Naive thymus-derived CD8-positive, alpha-beta T cell (primary cell): ENCODE measurements at places on chromosomes 7 and 10. TPM values are rescaled to one million over a fixed set of nuclear protein-coding genes. Genes with fewer than 3 reads are reported as not detected.

Gene ACTL6B
- total RNA-seq: not detected

Gene ASB15
- total RNA-seq: not detected

Gene STAM
- 23.8 TPM for total RNA-seq

DNA sequence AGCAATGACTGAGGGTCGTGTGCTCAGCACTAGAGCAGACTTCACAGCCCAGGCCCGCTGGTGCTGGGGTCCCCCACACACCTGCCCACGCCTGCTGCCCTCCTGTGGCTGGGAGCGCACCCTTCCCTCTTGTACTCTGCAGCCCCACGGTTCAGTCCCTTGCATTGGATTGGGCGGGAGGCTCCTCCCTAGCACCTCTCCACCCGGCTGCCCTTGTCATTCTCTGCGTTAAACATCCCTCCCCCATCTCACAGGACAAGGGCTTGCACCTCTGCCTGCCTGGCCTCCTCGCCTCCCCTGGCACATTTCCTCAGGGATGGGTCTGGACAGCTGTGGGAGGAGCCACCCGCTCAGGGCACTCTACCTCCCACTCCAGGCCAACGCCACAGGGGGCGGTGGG lies 68.6 kb downstream of the ALOX5 start:
- DNase-seq: no peak

GRCh38 chr10:128064108-128064969 lies 61.9 kb downstream of the MKI67 start:
- DNase-seq: peak; percentile 42

- DNase-seq: no peak
Measured at GRCh38 chr10:102578782-102579181, 65.5 kb upstream of the TRIM8 start.

Gene TAS2R39
- not detected for total RNA-seq

DNA sequence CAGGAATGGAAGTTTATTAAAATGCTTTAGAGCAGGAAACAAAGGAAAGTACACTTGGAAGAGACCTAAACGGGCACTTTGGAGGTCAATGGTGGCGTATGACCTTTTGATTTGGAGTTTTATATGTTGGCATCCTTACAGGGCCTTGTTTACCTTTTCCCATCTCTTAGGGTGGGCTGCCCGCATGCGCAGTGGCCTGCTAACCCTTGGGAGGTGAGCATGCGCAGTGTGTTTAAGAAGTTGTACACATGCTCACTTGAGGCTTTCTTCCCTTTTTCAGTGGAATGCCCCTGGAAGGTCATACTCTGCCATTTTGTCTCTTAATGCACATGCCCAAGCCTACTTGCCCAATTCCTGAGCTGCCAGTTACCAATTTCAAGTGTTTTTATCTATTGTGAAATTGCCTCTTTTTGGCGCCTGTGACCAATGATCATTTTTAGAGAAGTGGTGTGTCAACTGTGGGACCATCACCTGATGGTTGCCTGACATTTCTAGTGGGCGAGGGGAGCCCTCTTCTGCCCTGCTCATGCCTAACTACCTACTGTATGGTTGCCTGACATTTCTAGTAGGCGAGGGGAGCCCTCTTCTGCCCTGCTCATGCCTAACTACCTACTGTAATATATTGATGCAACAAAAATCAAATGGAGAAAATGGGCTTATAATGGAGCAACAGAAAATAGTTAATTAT lies 138.0 kb downstream of the PPP1R9A start:
- no peak for DNase-seq

Gene UTF1
- not detected for total RNA-seq

- DNase-seq: no peak
Measured at GRCh38 chr7:114047889-114048288, 129.1 kb upstream of the PPP1R3A start.

DNA sequence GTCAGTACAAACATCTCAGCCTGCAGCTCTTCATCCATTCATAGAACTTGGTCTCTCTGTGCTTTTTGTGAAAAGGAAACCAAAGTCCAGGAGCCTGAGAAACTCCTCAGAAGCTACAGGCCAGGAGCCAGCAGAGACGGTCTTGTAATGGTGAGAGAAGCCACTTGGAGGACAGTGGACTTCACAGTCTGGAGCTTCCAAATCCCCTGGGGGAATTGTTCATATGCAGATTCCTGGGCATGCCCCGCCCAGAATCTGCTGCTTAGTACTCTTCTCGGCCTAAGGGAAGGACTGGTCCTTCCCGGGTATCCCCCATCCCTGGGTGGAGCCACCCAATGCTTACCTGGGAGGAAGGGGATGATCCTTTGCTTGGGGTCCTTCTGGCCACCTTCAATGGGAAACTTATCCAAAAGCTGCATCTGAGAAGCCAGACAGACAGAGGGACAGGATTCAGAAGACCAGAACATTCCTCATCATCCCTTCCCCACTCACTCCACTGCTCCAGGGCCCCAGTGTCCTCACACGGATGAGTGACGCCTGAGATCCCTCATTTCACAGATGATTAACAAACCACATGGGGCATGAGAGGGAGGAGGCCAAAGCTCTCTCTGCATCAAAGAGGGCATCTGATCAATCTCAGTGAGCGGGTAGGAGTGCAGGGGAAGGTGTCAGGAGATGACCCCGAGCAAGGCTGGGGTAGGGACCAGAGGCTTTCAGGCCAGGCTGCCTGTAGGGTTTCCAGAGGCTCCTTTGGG lies 88.4 kb downstream of the SH3PXD2A start:
- no peak for DNase-seq

Gene ZNF467
- total RNA-seq: 0.88 TPM

DNA sequence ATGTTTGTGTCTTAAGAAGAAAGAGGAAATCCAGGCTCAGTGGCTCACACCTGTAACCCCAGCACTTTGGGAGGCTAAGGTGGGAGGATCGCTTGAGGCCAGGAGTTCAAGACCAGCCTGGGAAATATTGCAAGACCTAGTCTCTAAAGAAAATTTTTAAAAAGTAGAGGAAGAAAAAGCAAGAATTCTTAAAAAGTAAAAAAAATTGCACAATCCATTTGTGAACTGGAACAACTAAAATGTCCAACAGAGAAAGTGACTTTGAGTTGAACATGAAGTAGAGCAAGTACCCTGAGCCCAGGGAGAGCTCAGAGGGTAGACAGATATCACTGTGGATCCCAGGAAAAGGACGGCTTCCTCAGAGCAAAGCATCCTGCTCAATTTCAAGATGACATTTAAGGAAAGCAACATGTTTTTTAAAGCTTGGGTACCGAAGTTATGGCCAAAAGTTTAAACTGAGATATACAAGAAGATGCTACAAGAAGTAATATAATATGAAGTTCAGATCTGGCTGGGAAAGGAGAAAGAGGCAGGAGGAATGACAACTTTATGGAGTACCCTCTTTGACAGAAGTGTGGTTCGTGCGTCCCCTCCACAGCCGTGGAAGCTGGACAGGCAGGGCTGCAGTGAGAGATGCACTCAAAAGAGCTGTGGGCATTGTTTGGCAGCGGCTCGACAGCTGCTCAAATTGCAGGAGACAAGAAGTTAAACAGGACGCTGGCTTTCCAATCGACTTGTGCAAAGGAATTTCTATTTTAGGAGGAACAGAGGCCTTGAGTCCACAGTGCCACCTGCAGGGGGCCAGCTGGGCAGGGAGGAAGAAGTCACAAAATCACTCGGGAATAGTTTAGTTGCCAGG lies 201.3 kb downstream of the JCAD start:
- no peak for DNase-seq

- no peak for DNase-seq
Measured at GRCh38 chr10:108454224-108454623, 1289.7 kb upstream of the SORCS1 start.

DNA sequence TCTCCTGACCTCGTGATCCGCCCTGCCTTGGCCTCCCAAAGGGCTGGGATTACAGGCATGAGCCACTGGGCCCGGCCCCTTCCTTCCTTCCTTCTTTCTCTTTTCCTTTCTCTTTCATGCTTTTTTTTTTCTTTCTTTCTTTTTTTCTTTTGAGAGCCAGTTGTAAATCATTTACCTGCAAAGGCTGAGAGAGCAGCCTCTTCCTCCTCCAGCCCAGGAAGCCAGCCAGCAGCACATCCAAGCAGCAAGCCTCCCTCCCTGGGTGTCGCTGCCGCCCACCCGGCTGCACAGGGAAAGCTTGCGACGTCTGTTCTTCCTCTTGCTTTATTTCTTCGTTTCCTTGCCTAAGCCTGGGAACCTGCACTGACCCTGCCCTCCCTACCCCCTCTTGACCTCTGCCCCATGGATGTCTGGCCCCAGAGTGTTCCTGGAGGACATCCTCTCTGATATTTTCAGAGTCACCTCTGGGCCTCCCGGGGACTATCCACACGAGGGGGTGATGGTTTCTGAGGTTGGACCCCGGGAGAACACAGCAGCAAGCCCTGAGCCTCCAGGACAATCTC lies 62.8 kb upstream of the MYL10 start:
- no peak for DNase-seq

- no peak for DNase-seq
Measured at GRCh38 chr7:135447748-135448147, 62.2 kb downstream of the CNOT4 start.

Gene REEP3
- total RNA-seq: 10.7 TPM

Gene CNPY1
- not detected for total RNA-seq

GRCh38 chr7:98034081-98035035 lies 44.4 kb upstream of the OCM2 start:
- DNase-seq: no peak

DNA sequence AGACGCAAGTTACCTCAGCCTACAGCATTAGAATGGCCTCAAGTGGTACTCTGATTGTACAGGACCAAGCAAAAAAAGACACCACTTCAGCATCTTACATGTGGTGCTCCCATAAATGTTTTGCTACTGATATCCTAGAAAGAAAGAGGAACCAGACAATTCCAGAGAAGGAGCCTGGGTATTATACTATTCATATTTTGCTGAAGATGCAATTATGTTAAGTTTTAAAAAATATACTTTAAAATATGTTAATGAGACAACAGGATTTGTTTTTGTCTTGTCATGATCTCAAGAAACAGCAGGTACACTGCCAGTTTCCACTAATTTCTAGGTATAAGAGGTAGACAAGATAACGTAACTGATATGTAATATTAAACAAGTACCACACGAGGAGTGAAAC lies 92.6 kb downstream of the JMJD1C start:
- no peak for DNase-seq

Gene FAS
- 4.2 TPM for total RNA-seq

GRCh38 chr7:81514546-81514945 lies 255.3 kb downstream of the HGF start:
- no peak for DNase-seq
